ENCODE measurements at places on chromosomes 1 and 21.

DNA sequence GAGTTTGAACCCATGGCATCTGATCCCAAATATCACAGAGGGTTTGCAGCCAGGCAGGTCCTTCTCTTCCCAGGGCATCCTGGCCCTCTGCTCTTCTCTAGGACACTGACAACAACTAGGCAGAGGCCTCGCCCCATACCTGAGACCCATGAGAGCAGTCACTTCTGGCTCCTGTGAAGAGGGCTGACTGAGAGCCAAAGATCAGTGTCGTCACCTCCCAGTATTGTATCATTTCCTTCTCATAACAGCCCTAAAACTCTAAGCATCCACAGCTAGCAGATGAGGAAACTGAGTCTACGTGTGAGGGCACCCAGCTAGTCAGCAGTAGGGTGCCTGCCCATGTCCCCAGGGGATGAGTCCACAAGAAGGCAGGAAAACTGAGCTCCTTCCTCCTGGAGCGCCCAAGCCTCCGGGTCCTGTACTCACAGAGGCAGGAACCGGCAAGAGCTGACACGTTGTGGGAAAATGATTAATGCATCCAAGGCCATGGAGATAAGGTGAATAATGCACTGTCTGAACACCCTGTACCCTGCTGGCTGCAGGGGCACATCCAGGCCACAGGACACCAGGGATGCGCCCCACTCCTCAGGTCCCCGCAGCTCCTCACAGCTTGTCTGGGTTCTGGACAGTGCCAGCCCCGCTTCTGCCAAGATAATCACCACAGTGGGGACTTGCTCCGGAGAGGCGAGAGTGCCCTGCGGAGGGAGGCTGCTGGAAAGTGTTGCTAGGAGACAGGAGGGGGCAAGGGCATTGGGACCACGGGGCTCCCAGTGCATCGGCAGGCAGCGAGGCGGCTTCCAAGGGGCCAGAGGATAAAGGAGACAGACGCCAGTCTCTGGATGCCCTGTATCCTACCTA, 340.0 kb downstream of the NPHP4 start:
- peak; percentile 62 for DNase-seq

DNA sequence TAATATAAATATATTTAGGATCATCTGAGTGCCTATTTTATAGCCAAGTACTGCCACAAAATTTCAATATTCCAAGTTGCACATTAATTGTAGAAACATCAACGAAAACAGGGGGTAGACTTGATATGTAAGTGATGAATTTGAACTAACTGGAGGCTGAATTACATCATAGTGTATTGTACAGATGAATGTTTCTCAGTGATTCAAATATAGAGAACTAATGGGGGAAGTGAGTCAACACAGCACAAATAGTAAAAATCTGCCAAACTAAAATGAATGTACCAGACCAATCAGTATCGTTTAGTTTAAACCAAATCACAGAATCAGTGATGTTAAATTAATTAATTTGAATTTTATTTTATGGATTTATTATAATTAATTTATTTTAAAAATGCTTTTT, 42.8 kb downstream of the RTCA start:
- no peak for DNase-seq

DNA sequence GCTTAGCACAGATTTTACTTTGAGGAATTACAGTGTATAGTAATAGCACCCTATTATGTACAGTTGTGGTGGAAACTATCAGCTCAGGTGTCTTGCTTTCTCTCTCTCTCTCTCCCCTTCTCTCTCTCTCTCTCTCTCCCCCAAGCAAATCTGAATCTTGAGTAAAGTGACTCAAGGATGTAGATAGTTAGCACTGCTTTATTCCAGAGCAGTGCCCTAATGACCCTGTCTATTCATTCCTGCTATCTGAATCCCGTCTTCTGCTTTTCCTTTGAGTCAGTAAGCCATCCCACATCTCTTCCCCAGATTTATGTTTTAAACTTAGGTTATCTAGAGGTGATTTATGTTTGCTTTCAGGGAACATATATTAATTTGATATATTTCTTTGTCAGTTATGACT, 5.2 kb upstream of the HPCAL4 start:
- DNase-seq: no peak

DNA sequence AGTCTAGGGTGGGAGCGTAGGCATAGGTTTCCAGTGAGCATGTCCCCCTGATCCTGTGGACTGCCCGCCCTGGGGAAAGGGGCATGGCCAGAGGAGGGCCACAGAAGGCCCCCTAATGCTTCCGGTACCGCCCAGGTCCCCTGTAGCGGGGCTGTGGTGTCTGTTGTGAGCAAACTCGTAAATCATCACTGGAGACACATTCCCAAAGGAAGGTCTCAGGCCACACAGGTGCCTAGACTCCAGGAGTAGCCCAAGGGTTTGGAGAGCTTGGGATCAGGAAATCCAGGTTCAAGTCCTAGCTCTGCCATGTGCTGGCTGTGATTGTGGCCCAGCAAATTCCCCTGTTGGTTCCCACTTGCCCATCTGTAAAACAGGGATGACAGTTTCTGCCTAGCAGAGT, 20.2 kb downstream of the NKAIN1 start:
- DNase-seq: no peak

DNA sequence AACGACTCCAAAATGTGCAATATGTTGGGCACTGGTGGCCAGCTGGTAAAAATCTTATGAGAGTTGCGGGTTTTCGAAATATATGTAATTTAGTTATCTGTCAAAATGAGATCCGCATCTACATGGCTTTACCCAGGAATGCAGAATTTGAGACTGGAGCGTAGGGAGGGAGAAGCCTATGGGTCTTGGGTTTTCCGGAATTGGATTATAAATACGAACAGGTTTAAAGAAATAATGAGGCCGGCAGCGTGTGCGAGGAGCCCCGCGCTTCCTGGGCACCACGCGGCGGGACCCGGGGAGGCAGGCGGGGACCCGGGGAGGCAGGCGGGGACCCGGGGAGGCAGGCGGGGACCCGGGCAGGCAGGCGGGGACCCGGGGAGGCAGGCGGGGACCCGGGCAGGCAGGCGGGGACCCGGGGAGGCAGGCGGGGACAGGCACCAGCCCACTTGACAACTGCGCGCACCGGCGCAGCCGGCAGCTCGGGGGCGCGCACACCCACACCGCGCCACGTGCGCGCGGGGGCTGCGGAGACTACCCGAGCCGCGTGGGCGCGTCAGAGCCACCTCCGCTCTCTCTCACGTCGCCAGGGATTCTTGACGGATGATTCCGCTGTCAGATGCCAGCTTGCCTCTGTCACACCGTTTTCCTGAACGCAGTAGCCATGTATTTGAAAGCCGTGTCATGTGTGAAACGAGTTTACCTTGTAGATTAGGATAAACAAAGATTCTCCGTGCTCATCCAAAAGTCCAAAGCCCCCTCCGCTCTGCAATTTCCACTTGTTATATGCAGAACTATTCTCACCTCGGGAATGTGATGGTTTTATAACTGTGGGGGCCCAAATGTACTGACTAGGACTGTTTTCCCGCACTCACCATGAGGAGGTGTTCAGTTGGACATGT, 54.3 kb upstream of the HNRNPU start:
- DNase-seq: no peak

DNA sequence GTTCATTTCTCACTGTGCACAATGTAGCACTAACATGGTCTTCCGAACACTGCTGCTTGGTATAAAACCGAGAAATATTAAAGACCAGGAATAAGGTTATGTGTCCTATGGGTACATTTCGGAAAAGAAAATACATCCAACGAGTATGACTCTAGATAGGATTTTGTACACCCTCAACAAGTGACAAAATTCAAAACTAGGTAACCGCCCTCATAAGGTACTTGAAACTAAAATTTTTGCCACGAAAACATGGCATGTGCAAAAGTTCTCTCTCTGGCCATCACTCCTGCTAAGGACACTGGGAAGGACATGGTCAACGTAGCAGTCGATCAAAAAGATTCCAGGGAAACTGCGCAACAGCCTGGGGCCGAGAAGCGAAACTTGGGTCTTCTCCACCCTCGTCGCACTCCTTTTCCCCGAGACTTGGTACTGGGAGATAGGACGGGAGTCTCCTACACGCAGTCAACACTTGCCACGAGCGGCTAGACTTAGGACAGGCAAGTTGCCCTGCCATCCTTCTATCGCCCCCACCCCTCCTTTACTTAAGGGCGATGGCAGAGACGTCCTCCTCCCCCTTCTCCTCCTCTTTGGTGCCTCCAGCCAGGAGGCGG, 338 bp upstream of the TOR1AIP1 start:
- DNase-seq: peak; percentile 90

DNA sequence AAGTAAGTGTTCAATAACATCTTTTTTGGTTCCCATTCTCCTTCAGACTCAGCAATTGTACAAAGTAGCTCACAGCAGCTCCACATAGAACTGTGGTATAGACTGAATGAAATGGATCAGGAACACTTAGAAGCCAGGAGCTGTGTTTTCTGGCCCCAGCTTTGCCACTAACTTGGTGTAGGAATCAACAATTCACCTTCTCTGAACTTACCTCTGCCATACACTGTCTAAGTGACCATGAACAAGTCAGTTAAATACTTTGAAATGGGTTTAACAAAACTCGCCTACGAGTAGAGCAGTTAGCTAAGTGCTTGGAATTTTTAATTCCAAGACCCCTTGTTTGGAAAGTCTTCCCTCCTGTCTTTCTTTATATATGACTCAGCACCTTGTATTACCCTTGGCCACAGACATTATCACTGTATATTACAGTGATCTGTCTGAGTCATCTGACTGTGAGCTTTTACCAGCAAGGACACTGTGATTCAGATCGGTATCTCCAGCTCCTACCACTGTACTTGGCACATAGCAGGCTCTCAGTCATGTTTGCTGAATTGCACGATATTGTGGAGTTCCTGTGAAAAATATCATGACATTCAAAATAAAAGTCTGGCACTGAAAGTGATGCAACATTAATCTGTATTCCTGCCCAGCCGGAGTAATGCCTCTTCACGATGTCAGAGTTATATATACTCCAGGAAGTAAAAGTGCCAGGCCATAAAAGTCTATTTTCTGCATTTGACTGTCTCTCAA, 101.7 kb upstream of the BEND5 start:
- DNase-seq: no peak

- DNase-seq: no peak
These were observed 90.8 kb downstream of the ZP4 start for GRCh38 chr1:237799762-237800474.

DNA sequence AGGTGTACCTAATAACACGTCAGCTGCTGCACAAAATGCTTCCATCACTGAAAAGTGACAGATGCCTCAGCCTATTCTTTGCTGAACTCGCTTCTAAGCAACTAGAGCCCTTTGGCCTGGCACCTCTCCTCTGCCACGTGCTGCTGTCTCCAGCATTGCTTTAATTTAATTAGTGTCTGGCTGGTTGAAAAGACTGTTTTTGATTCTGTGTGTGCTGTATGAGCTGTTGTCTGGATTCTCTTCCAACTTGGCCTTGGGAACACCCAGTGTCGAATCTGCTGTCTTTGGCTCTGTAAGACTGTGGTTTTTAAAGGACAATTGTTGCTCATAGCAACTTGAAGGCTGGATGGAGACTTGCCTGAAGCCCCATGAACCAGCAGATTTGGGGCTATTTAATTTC, 109.5 kb downstream of the PSMG1 start:
- DNase-seq: no peak

DNA sequence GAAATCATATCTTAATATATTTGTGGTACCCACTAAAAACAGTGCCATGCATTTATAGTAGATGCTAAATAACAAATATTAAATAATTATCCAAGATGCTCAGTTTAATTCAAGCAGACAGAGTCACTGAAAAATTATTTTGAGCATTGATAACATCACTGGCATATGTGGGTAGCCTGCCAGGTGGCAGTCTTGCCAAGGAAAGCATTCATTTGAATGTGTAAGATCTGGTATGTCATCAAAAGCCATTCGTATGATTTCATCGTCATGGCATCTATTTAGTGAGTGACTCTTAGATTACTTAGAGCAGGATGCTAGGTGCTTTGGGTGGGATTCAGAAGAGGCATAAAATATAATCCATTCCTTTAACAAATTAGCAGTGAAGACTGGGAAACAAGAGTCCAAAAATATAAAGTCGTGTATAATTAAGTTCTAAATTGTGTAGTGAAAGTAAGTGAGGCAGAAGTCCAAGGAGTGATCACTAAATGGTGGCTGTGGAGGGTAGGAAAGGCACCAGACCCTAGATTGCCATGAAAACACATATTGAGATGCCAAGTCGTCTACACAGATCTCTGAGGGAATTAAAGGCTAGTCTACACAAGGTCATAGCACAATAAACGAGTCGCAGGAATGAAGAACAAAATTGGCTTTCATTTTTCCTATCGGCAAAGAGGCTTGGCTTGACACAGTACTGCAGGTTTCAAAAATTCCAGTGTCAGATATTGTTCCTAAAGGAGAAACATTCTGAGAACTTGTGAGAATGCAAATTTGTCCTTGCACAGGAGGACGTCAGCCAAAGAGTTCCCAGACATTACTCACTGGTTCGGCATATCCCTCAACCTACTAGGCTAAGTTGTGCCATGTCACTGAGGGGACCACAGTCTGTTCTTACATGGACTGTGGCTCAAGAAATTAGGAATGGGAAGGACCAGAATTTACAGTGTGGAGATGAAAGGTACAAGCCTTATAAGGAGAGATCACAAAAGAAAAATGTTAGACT, 130.8 kb downstream of the LYPLAL1 start:
- no peak for DNase-seq

GRCh38 chr1:6743189-6744101, 41.8 kb upstream of the CAMTA1 start:
- DNase-seq: peak; percentile 70

DNA sequence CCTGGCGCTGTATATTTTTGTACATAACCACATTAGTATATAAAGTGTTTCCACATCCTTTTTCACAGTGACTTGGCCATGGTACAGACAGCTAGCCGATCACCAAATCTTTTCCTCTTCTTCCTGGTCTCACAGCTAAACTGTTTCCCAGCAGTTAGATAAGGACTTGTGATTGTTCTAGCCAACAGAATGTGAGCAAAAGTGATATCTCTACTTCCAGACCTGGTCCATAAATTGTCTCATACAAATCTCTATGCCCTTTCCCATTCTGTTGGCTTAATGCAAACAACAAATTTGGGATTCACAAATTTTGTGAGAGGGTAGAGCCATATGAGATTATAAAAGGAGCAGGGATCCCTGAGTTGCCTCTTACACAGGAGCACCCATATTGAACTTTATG, 19.5 kb downstream of the PAFAH2 start:
- DNase-seq: no peak

DNA sequence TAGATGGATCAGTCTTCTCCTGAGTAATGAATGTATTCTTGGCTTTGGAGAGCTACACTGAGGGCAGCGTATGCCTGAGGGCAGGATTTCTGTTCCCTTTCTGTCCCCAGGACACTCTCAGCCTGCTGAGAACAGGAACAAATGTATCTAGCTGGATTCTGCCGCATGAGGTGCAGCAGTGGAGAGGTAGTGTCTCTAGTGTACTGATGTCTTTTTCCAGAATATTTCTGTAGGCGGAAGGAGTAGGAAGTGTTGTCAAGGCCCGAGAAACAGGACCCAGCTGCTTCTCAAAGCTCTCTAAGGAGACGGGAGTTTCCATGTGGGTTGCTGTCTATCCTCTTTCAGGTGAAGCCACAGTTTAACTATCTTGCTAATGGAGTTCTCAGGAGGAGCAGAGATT, 65.5 kb downstream of the MT1HL1 start:
- DNase-seq: no peak

DNA sequence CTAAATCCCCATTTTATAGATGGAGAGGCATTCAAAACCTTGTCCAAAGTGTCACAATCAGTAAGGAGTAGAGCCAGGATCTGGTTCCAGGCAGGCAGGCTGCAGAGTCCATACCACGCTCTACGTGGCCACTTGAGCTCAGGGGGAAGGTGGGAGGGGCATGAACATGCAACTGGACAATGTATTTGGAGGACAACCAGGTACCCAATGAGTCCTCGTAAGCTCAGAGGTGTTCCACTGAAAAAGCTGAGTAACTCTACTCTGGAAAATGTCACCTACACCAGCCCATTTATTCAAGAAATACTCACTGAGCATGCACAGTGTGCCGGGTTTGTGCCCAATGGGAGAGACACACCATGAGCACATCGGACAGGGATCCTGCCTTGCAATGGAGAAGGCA, 11.2 kb upstream of the GUCA2B start:
- DNase-seq: no peak

Data from ureter (tissue), 1 donor.